ENCODE measurements at places on chromosomes 6 and 20.

- no peak for DNase-seq
These were observed 33.5 kb downstream of the GHRH start for GRCh38 chr20:37228082-37228481.

GRCh38 chr6:153800580-153801188 lies 238.4 kb upstream of the OPRM1 start:
- no peak for DNase-seq

DNA sequence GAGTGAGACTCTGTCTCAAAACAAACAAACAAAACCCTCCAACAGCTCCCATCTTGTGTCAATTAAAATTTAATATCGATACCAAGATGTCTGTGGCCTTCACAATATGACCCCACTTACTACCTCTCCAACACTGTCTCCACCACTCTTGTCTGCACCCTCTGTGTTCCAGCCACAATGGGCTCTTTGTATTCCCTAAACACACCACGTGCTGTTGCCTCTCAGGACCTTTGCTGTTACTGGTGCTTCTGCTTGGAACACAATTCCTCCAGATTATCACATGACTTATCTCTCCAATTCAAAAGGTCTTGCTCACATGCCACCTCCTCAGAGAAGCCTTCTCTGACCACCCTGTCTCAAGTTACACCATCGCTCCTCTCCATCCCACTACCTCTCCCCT lies 6.0 kb upstream of the HCK start:
- no peak for DNase-seq

GRCh38 chr20:58707770-58708169 lies 15.2 kb downstream of the NPEPL1 start:
- no peak for DNase-seq

DNA sequence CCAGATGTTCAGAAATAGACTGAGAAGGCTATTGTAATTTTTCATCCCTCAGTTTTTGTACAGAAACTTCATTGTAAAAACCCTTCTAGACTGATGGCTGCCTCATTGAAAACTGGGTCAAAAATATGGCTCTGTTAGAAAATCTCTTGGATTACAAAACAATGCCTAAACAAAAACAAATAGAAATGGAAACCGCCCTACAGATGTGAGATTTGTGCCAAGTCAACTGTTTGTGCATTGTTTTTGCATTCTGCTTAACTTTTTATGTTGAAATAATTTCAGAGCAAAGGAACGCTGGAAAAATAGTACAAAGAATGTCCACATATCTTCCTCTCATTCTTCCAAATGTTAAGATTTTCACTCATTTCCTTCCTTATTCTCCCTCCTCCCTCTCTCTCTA lies 425.1 kb downstream of the FOXA2 start:
- DNase-seq = no peak

- no peak for DNase-seq
These were observed 464.9 kb upstream of the SOX4 start for GRCh38 chr6:21128601-21129000.

GRCh38 chr20:35600993-35601973 lies 14.3 kb upstream of the SPAG4 start:
- DNase-seq = peak; percentile 83

DNA sequence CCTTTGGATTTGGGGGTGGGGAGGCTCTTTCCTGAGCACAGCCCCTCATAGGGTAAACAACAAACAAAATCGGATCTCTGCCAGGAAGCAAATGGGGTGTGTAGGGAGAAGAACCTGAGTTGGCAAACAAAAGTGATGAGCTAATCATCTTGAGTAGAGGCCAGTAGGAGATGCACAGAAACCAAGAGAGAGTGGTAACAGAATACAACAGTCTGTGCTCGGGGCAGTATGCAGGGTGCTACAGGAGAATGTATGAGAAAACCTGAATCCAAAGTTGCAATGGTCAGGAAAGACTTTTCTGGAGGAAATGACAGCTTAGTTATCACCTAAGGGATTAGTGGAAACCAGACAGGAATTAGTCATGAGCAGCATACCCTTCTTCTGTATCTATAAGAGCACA lies 177.8 kb downstream of the CDKAL1 start:
- DNase-seq = peak; percentile 72

DNA sequence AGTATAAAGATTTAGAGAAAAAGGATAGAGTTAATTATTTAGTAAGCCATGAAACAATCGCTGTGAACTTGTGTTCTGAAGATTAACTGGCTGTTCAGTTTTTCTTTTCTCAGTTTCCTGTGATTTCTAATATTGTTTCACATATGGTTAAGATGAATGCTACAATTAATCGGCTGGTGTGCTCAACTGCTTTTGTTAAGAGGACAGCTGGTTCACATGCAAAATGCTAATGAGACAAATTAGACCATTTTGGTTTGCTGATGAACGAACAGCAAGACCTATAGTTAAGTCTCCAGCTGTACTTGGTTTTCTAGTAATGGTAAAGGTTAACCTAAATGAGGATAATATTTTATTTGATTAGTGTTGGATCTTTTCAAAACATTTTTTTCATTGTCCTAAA lies 10.8 kb upstream of the NHSL1 start:
- DNase-seq = no peak

- no peak for DNase-seq
These were observed 12.4 kb upstream of the RBM38 start for GRCh38 chr20:57378646-57379262.

- DNase-seq = no peak
These were observed 23.8 kb downstream of the MAS1 start for GRCh38 chr6:159914565-159914923.

DNA sequence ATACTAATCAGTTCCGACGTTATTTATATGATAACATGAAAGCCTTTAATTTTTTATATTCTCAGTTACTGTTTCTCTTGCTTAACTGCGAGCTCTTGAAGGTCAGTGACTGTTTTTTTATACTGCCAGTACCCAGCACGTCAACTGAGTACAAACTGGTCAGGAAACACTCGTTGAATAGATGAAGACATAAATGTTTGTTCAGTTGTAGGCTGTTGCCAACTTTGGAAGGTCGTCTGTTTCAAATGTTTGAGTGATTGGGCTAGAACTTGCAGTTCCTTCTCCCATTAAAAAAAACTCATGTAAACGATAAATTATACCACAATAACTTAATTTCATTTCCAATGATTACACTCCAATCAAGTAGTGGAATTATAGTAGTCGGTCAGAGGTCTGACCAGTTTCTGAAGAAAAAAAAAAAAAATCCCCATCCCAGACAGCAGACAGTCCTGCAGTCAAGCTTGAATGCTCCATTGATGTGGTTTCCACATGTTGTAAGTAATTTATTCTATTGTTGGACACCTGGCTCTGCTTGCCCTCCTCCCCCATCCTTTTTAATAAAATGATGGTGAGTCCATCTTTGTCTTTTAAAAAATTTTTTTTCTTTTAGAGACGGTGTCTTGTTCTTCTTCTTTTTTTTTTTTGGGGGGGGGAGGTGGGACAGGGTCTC lies 81.1 kb downstream of the SASH1 start:
- no peak for DNase-seq

DNA sequence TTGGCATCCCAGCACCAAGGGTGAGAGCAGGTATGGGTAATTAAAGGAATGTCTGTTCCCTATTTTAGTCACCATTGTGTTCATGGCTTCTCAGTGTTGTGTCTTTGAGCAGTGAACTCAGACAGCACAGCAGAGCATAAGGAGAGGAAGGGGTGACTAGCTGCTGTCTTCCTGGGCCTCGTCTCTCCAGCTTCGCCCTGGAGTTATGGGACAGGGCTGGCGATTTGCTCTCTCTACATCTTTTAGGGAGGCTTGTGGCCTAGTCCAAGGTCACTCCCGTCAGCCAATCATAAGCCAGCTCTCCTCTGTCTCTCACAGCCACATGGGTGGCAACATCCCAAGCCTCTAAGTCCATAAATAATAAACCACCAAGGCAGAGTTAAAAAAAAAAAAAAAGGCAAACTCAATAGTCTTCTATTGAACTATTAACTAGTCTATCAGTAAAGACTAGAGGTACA lies 7.3 kb downstream of the CST3 start:
- DNase-seq = no peak

DNA sequence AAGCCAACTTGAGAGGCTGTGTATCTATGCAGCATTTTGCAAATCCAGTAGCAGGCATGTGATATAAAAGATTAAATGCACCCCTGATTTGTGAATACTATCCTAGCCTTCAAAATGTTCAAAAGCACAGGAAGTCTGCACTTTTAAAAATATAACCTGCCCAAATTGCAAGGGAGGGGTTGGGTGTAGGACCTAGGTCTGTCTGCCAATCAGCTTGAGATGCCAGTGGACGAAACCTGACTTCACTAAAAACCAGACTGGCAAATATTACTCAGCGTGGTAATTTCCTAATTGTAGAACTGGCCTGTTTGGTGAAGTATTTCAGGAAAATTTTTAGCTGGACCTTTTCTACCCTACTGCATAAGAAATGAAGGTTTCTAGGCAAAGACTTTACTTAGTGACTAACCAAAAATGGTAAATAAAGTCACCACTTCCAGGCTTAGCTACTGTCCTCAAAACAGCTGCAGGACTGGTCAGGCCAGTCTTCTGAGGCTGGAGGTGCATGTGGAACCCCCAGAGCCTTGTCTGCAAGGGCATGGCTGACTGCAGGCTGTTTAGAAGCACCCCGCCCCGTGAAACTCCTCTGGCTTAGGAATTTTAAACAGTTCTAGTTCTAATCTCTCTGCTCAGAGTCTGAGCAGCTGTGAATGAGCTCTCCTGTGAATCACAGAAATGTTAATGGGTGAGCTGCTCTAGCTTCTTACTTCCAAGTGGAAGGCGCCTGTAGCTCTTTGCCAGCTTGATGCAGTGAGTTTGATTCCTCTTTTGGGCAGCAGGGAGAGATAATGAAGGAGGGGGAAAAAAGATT lies 104.4 kb upstream of the ESR1 start:
- peak; percentile 54 for DNase-seq

GRCh38 chr20:12970372-12970821 lies 38.4 kb upstream of the SPTLC3 start:
- DNase-seq = peak; percentile 58

GRCh38 chr6:75213112-75213511 lies 7.3 kb upstream of the COL12A1 start:
- DNase-seq = no peak

- DNase-seq = no peak
These were observed 16.7 kb downstream of the TSBP1 start for GRCh38 chr6:32355018-32355417.

DNA sequence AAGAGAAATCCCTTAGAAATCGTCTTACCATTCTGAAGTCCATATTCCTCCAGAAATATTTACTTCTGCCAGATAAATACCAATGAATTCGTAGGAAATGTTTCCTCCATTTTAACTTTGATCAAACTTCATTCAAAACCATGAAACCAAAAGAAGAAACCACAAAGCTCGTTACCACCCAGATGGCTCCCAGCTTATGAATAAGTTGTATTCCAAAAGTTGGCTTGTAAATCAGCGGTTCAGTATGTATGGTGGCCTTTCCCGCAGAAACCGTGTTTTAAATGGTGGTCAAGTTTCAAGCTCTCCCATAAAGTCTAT lies 73.6 kb upstream of the RIPOR2 start:
- no peak for DNase-seq

DNA sequence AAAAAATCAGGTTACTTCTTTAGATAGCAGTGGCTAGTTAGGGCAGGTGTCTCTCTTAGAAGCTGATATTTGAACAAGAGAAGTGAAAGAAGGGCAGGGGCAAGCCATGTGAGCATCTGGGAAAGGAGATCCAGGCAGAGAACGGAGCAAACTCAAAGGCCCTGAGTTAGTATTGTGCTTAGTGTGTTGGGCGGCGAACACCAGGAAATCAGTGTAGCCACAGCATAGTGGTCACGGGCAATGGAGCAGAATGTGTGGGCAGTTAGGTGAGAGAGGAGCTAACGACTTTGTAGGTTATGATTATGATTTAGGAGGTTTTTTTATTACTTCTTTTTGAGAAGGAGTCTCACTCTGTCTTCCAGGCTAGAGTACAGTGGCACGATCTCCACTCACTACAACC lies 229.3 kb downstream of the TMEM242 start:
- no peak for DNase-seq

GRCh38 chr6:135938576-135939207 lies 87.2 kb downstream of the PDE7B start:
- peak; percentile 25 for DNase-seq

DNA sequence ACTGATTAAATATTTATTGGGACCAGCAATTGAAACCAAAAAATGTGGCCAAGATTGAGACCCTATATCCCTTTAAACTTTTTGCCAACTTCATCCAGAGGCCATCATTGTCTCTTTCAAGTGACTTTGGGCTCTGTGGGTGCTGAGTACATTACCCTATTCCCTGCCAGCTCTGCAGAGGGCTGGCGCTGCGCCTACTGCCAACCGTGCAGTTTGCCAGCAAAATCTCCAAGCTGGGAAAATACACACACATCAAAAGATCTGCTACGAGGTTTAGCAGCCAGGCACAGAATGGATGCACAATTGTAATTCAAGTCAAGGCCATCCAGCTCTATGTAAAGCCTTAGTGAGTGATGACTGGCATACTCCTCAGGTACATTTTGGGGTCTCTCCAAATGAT lies 125.0 kb downstream of the CBLN4 start:
- DNase-seq = no peak

- DNase-seq = peak; percentile 93
These were observed 16.3 kb upstream of the TRPC4AP start for GRCh38 chr20:35108921-35109320.

DNA sequence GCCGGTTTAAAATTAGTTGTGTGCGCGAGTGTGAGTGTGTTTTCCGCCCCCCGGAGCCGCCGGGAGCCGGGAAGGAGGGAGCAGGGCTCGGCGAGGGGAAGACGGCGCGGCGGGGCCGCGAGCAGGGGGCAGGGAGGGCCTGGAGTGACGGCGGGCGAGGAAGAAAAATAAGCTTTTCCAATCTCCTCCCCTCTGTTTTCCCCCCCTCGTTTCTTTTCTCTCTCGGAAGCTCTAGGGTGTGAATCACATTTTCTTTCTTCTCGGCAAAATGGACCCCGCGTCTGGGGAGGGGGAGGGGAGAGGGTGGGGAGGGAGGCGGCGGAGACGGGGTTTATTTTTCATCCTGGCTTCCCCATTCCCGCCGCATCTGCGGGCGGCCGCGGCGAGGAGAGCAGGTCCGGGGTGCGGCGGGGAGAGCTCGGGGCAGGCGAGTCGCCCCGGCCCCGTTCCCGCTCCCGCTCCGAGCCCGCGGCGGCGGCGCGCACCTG lies 881 bp downstream of the BICRAL start:
- peak; percentile 80 for DNase-seq
